ENCODE measurements at places on chromosomes 4 and X.

DNA sequence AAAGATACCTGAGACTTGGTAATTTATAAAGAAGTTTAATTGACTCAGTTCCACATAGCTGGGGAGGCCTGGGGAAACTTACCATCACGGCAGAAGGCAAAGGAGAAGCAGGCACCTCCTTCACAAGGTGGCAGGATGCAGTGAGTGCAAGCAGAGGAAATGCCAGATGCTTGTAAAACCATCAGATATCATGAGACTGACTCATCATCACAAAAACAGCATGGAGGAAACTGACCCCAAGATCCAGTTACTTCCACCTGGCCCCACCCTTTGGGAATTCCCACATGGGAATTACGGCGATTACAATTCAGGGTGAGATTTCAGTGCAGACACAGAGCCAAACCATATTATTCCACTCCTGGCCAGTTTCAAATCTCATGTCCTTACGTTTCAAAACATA is 514.7 kb upstream of the SPANXN1 start:
- DNase-seq: no peak

DNA sequence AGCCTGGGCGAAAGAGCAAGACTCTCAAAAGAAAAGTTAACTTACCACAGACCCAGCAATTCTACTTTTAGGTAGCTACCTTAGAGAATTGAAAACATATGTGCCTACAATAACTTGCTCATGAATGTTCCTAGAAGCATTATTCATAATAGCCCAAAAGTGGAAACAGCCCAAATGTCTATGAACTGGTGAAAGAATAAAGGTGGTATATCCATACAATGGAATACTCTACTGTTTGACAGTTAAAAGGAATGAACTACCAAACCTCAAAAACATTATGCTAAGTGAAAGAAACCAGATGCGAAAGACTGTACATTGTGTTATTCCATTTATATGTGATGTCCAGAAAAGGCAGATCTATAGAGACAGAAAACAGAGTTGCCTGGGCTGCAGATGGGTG is 131.4 kb downstream of the UCHL1 start:
- no peak for DNase-seq

DNA sequence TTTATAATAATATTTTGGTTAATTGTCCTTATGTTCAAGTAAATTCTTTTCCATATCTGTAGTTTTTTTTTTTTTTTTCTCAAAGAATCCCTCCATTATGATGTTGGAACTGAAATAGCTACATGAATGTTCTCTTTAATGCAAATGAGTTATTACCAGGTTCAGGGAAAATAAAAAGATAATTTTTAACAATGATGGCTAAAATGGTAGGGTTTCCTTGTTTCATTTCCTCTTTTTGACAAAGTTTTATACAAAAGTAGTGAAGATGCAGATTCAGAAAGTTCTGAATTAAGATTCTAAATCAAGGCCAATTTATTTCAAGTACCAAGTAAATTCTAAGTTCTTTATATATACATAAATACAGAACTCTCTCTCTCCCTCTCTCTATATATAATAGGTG is 779.0 kb upstream of the INTU start:
- DNase-seq: no peak

GRCh38 chrX:57528670-57529255 is 63.0 kb upstream of the ZXDB start:
- DNase-seq: no peak

DNA sequence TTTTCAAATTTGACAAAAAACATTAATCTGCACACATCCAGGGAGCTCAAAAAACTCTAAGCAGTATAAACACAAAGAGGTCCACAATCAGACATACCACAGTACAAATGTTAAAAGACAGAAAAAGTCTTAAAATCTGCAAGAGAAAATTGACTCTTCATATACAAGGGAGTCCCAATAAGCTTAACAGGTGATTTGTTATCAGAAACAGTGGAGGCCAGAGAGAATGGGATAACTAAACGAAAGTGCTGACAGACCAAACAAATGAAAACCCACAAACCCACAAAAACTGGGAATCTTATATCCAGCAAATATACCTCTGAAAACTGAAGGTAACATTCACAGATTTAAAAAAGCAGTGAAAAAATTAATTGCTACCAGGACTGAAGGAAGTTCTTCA is 182.0 kb upstream of the PAQR3 start:
- no peak for DNase-seq

GRCh38 chrX:18887825-18888212 is 96.1 kb downstream of the PHKA2 start:
- DNase-seq: no peak

GRCh38 chrX:94850811-94851210 is 1176.8 kb downstream of the FAM133A start:
- DNase-seq: no peak

- DNase-seq: no peak
Observed at GRCh38 chrX:74426615-74427014, 5.3 kb downstream of the SLC16A2 start.

DNA sequence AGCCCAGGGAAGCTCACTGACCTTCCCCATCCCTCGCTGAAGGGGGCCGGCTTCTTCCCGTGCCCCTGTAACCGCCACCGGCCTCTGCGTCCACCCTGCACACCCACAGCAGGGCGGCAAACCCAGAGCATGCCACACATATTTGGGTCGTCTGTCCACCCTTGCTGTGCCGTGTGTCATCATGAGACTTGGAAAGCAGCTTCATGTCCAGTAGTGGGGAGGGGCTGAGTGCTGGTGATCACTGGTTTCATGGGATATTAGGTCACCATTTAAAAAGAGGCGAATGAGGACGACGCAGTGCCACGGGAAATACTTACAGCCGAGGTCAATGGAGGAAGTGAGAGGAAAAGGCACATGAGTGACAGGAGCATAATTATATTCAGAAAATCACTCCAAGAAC is 74.8 kb downstream of the HTRA3 start:
- no peak for DNase-seq

GRCh38 chr4:40493160-40493559 is 136.5 kb downstream of the RBM47 start:
- DNase-seq: no peak

- DNase-seq: peak; percentile 9
Observed at GRCh38 chr4:14749910-14750309, 252.4 kb upstream of the CPEB2 start.

GRCh38 chr4:1713003-1713851 is 1.1 kb upstream of the SLBP start:
- no peak for DNase-seq

DNA sequence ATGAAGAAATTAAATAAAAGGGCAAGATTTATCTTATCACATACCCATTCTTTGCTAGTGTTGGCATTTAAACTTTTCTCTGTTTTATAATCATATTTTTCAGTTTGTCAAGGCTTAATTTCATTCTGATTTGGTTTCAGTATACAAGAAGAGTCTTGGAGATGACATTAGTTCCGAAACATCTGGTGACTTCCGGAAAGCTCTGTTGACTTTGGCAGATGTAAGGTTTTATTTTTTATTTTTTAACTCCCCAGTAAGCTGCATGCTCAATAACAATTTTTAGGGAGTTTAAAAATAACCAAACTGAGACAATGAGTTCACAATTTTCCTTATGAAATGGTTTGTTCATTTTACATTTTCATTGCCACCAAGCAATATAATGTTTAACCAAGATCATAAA is 39.8 kb downstream of the ANXA3 start:
- DNase-seq: no peak

DNA sequence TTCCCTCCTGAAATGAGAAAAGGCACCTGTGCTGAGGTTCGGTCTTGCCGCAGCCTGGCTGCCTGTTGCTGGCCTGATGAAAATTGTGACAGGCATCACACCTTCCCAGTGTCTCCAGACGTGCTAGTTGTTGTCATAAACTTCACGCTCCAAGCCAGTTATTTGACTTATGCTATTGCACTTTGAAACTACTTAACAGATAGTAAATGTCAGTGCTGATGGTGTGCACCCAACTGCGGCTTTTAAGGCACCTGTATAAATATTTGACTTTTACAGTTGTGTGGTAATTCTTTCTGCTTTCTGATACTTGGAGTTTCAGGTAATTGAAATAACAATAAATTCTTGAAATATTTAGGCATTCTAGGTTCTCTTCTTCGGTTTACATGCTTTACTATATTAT is 1.8 kb downstream of the WWC2 start:
- no peak for DNase-seq

DNA sequence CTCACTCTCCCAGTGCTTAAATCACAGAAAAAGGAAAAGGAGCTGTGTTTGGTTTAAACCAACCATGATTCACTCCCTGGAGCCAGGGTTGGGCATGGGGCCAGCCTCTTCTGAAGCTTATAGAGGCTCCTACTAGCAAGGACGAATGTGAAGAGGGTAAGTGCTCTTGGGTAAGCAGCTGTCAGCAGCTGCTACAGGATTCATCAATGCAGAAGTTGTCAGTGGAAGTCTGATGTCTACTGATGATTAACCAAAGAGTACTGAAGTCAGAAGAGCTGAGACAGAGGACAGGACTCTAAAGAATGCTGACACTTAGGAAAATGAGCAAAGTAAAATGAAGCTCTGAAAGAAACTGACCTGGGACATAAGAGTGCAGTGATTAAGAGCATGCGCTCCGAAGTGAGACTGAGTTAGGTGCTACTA is 32.7 kb upstream of the JADE1 start:
- peak; percentile 99 for DNase-seq

DNA sequence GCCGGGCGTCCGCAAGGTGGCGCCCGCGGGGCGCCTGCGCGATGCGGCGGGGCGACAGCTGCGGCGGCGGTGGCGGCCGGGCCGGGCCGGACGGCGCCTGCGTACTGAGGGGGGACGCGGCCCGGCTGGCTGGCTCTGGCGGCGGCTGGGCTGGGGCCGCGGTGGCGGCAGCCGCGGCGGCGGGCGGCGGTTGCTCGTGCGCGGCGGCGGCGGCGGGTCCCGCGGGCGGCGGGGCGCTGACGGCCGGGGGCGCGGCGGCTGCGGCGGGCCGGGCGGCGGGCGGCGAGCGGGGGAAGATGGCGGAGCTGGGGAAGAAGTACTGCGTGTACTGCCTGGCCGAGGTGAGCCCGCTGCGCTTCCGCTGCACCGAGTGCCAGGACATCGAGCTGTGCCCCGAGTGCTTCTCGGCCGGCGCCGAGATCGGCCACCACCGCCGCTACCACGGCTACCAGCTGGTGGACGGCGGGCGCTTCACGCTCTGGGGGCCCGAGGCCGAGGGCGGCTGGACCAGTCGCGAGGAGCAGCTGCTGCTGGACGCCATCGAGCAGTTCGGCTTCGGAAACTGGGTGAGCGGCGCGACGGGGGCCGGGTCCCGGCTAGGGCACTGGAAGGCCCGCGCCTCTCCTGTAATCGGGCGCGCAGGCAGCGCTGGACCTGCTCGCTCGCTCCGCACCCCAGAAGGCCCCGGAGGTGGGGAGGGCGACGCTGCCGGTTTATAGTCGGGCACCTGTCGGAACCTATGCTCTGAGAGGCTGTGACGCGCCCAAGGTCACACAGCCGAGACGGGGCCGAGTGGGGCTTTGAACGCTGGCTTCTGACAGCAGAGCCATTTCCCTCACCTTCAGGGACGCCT is at the start of gene TADA2B:
Gene TADA2B (plus strand): TSS at position 89 of the 853 bp plus-strand sequence. CDS start 208 bp downstream, at position 297.
- DNase-seq: no peak

GRCh38 chr4:25178838-25179261 is 18.6 kb upstream of the SEPSECS start:
- no peak for DNase-seq

- no peak for DNase-seq
Observed at GRCh38 chrX:10884246-10884645, 226.9 kb upstream of the HCCS start.

GRCh38 chrX:129900054-129900453 is 5.9 kb upstream of the UTP14A start:
- DNase-seq: no peak

- no peak for DNase-seq
Observed at GRCh38 chr4:156439576-156440200, 486.0 kb upstream of the CTSO start.

DNA sequence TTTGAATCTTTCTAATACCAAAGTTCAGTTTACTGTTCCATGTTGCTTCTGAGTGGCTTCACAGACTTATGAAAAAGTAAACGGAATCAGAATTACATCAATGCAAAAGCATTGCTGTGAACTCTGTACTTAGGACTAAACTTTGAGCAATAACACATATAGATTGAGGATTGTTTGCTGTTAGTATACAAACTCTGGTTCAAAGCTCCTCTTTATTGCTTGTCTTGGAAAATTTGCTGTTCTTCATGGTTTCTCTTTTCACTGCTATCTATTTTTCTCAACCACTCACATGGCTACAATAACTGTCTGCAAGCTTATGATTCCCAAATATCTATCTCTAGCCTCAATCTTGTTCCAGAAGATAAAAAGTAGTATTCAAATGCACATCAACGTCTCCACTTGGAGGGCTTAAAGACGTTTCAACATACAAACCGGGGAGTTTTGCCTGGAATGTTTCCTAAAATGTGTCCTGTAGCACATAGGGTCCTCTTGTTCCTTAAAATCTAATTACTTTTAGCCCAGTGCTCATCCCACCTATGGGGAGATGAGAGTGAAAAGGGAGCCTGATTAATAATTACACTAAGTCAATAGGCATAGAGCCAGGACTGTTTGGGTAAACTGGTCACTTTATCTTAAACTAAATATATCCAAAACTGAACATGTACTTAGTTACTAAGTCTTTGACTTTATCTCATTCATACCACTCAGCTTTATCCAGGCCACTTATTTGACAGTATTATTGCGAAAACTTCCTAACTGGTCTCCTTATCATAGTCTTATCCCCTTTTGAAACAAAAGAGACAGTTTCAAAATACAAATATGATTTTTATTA is 3.6 kb upstream of the AFP start:
- no peak for DNase-seq

- no peak for DNase-seq
Observed at GRCh38 chrX:100447655-100448397, 37.8 kb upstream of the PCDH19 start.

DNA sequence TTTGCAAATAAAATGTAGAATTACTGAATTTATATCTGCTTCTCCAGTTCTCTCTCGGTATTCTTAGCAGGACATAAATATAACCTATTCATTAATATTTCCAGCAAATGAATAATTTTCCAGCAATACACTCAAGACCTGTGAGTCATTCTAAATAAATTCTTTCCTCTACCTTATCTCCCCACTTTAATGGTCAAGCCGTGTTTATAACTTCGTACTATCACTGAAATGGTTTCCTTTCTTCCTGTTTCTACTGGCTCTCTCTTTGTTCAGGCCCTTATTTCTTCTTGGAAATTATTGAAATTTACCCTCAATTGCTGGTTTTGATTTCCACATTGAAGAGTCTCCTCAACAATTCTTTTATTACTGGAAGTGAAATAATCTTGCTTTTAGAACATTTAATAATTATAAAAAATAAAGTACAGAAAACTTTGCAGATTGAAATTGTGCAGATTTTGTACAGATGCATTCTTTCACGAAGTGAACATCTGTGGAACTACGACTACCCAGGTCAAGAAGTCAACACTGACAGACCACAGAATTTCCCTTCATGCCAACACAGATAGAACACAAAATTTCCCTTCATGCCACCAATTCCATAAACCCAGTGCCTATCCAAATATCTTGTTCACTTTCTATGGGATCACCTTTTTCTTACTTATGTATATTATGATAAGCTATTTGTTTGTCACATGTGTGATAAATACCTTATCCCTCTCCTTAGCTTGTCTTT is 205.7 kb downstream of the FAT4 start:
- peak; percentile 47 for DNase-seq
